ENCODE measurements at places on chromosomes 7 and 10.

DNA sequence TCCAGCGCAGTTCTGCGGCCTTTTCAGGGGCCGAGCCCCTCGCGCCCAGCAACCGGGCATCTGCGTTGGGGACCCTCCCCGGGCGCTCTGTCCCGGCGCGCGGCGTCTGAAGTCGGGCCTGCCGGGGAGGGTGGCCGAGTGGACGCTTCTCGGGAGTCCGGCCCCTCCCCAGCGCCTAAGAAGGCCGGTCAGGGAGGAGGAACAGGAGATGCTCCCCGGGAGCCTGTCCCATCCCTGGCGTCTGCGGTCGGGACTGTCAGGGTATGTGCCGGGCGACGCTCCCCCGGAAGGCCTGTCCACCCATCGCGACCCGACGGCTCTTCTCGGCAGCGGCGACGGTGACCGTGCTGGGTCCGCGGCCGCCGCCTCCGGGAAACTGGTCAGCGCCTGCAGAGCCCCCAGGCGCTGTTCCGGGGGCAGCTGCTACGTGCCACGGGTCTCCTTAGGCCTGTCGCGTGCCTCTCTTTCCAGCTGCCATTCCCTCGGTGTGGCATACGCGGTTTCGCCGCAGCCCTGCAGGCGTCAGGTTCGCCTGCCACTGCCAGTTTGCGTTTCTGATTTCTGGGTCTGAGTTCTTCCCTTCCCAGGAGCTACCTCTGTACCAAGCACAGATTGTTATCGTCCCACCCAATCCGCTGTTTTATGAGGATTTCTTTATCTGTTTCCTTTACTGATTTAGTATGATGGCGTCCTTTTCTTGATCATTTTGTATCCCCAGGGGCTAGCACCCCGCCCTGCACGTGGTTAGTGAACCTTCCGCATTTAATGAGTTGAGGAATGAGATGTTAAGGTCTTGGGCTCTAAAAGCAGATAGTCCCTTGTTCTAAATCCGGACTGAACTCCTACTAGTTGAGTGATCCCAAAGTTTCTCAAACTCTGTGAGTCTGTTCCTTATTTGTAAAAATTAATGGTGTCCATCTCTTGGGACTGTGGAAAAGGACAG lies 782 bp downstream of the IFIT5 start:
- peak; percentile 26 for DNase-seq

DNA sequence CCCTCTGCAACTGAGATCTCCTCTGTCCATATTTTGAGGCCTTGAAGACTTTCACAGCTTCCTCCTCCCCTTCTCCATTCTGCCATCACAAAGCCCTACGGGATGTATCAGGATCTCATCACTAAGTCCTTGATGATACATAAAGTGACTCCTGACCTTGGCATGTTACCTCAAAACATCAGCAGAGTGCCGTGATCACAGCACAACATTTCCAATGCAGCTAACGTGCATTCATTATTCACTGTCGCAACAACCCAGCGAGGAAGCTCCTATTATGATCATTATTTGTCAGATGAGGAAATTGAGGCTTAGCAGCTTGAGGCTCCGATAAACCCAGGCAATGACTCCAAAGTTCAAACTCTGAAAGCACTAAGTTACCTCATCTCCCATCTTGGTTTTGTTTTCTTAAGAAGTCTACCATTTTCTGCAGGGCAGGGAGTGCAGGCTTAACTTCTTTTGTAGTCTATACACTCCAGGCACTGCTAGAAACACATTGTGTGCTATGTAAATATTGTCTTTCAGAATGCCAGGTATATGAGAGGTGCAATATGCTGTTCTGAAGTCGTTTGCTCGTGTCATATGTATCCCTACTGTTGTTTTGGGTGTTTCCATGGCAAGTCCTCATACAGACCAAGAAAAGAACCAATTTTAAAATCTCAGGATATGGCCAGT lies 80.6 kb upstream of the C1QL3 start:
- no peak for DNase-seq

- DNase-seq: no peak
Observed at GRCh38 chr10:7302930-7303557, 107.8 kb downstream of the SFMBT2 start.

DNA sequence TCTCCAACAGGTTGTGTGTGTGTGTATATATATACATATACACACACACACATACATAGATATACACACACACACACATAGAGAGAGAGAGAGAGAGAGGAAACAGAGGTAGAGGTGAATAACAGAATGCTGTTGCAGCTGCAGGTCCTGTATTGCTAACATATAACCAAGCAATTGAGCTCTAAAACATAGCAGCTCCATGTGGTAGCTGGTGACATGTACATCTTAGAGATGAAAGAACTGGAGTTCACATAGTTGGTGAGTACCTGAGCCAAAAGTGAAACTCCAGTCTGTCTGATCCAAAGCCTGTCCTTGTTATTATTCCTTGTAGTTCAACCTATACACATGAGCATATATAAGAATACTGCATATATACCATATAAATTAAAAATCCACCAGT lies 152.9 kb upstream of the CSTF2T start:
- no peak for DNase-seq

DNA sequence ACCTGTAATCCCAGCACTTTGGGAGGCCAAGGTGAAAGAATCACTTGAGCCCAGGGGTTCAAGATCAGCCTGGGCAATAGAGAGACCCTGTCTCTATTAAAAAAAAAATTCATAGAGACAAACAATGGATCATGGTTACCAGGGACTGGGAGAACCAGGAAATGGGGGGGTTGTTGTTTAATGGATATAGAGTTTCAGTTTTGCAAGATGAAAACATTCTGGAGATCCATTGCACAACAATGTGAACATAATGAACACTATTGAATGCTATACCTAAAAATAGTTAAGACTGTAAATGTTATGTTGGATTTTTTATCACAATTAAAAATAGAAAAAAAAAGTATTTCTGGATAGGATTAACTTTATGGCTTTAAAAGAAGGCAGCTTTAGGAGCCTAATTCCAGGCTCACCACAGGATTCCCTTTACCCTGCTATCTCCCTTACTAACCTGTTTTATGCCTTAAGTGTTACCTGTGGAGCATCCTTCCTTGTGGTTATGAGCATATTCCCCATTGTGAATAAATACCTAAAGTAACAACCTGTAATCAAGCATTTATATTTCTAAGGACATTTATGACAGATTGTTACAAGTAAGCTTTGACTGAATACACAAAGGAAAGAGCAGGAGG lies 45.1 kb upstream of the SGCE start:
- no peak for DNase-seq

DNA sequence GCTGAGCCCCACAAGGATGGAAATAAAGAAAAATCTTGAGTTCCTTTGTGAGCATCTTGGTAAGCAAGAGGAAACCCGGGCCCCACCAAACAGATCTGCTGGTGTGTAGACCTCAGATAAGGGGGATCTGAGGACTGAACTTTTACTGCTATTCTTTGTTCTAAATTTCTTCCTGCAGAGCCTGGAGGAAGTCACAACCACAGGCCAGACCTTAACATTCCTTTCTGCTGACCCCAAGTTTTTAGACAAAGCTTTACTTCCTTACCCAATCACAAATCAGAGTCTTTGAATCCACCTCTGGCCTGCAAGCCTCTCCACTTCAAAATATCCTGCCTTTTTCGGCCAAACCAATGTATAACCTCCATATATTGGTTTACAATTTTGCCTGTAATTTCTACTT lies 352.6 kb upstream of the AUTS2 start:
- no peak for DNase-seq

DNA sequence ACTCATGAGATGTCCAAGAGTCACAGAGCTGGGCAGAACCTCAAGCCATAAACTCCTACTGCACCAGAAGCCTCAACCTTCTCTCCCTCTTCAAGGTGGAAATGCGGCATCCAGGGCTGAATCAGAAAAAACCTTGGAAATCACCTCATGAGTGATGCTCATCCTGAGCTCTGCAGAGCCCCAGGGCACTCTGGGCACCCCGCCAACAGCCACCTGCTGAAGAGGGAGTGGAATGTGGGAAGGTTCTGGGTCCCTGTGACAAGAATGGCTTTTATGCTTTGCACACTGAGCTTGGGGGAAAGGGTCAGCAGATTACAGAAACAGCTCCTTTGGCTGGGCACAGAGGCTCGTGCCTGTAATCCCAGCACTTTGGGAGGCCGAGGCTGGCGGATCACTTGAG lies 18.8 kb downstream of the NUDT1 start:
- DNase-seq: no peak

- DNase-seq: peak; percentile 74
Observed at GRCh38 chr10:114822444-114823076, 980 bp downstream of the FHIP2A start.

DNA sequence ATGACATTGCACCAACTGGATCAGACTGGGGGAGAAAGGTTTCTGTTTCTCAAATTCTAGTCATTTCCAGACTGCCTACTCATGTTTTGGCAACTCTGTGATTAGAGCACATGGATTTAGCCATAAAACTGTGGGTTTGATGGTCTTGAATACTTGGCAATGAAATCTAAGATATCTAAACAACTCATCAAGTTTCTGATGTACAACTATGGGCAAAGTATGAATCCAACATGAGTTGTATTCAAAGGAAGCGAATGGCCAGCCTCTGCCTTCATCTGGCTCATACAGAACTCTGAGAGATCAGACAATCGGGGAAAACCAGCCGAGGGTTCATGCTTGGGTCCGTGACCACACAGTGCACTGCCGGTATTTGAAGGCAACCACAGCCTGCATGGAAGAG lies 144.3 kb downstream of the ADAM12 start:
- DNase-seq: no peak

- no peak for DNase-seq
Observed at GRCh38 chr10:127303746-127304145, 107.4 kb upstream of the INSYN2A start.

DNA sequence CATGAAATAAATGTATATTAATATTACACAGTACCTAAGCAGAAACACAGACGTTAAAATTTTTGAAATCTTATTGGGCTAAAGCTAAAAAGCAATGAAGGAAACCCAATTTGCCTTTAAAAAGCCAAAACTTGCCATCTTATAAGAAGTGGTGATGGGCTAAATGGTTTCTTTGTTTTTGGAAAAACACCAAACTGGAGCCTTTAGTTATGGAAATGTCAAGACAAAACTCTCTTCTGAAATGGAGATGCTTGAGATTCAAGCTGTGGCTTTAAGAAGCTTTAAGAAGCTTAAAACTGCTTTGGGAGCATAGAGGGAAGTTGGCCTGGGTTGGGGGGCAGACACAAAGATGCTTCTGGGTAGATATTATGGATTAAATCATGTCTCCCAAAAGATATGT lies 277.0 kb downstream of the GFRA1 start:
- no peak for DNase-seq

- no peak for DNase-seq
Observed at GRCh38 chr10:317271-317769, 182.1 kb downstream of the ZMYND11 start.

GRCh38 chr7:77293046-77293445 lies 93.4 kb upstream of the FGL2 start:
- no peak for DNase-seq

GRCh38 chr10:126334272-126334671 lies 54.0 kb downstream of the ADAM12 start:
- DNase-seq: no peak

DNA sequence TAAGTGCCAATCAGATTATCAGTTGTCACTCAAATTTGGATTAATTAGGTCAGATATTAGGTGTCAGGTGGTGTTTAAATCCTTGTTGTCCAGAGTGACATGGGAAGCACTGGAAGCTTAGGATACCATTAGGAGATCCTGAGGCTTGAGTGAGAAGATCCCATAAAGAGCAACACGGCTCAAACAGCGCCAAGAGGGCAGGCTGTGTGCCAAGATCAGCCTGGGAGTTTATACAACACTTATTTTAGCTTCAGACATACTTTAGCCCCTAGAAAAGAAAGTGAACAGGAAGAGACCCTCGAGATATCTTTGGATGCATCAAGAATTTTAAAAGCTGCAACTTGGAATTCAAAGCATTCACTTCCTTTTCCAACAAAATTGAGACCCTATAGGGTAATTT lies 14.2 kb upstream of the ACTA2 start:
- no peak for DNase-seq

DNA sequence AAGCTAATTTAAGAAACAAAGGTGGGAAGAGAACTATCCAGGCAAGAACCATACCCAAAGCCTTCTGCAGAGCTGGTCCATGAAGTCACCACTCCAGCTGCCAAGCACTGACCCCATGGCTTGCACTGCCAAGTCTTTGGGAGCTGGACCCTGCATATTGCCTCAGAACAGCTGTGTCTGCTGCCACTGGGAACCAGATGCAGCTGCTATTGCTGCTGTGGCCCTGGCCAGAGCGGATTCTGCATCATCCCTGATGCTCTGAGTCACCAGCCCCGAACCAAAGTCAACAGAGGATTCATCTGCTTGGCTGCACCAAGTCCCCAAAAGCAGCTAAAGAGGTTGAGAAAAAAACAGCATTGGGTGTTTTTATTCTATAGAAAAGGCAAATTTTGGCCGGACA lies 39.2 kb upstream of the GSAP start:
- no peak for DNase-seq

- no peak for DNase-seq
Observed at GRCh38 chr10:62985807-62986600, 147.1 kb upstream of the NRBF2 start.

DNA sequence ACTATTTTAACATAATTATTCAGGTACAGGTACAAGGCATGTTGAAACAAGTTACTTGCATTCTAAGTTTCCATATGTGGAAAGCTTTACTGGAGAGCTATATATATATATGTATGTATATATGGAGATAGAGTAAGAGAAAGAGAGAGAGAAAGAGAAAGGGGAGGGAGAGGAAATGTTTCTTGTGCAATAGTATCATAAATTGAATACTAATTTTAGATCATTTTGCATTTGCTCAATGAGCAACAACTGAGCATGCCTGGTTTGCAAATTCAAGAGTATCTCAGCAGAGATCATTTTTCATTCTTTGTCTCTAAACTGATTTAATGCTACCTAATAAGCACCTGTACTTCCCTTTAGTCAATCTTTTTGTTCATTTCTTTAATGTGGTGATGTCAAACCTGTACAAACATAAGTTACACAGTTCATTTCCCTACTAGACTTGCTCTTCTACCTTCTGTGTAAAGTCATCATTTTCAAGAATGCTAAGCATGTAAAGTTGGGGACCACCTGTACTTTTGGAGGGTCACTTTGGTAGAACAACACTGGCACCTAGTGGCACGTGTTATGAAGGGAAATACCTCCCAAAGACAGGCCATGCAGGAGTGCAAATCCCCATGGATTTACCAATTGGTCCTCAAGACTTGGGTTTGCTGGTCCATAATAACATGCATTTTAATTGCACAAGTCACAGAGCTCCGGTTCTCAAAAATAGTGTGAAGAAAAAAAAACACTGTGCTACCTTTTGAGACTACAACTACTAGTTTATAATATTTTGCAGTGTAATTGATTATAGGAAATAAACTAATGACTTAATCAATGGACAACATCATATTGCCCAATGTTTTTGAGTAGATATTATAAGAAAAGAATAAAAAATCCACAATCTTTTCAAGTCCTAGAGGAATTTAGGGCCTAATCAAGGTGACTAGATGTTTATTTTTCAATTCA lies 431.2 kb upstream of the IGFBP3 start:
- DNase-seq: no peak

- no peak for DNase-seq
Observed at GRCh38 chr10:132156382-132156781, 30.4 kb upstream of the DPYSL4 start.
